ENCODE measurements at places on chromosomes 4 and X.

GRCh38 chrX:133723930-133724329, 261.5 kb downstream of the GPC3 start:
- no peak for DNase-seq

GRCh38 chr4:124846306-124846705, 133.8 kb upstream of the ANKRD50 start:
- DNase-seq = no peak

DNA sequence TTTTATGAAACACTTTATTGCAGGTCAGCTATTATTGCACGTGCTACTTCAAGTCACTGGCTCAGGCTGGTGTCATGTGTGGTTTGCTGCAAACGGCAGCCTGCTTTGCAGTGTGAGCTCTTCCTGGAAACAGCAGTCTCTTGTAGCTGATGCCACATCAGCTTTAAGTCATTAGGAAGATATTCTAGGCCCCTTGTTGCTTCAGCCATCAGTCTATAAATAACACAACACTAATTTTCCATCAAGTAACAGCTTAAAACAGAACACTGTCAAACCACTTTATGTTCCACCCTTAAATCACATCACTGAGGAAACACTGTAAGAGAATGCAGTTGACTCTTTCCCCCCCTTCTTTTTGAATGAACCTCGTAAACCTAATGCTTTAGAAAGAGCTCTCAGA, 93.8 kb downstream of the GATB start:
- DNase-seq = no peak

DNA sequence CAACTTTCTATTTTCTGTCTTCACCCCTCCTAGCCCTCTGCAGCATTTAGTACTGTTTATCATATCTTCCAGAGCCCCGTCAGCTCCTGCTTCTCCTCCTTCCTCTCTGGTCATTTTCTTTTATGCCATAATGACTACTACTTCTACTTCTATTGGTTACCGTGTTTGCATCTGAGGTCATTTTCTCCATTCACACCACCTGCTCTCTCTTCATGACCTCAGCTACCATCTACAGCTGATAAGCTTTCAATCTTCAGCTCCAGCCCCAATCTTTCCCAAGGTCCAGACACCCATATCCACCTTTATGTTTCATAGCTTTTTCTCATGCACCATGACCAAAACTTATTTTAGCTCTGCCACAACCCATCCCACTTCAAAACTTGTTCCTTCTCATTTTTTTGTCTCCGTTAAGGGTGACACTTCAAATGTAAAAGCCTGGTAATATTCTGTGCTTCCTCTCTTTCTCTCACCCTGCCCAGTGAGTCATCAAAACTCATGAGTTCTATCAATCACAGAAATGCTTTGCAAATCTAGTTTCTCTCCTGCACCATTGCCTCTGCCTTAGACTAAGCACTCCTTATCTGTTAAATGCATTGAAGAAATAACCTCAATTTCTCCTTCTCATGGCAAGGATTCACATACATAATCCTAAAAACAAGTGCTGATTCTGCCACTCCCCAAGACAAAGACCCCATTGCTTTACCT, 71.3 kb upstream of the IQCM start:
- DNase-seq = no peak

DNA sequence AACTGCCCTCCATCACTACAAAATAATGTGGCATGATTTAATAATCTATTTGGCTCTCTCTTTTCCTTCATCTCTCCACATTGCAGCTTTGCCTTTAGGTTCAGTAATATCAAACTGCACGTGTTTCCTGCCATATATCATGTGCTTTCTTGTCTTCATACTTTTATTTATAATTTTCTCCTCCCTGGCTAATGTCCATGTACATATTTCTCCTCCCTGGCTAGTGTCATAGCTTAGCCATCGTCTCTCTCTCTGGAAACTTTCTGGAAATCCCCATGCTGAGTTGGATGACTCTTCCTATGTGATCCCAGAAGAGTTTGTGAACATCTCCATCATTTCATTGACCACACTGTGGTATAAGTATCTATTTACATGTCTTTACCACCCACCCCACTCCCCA, 21.3 kb upstream of the PDGFC start:
- no peak for DNase-seq

- no peak for DNase-seq
Observed at GRCh38 chrX:133175605-133176004, 42.5 kb downstream of the TFDP3 start.

DNA sequence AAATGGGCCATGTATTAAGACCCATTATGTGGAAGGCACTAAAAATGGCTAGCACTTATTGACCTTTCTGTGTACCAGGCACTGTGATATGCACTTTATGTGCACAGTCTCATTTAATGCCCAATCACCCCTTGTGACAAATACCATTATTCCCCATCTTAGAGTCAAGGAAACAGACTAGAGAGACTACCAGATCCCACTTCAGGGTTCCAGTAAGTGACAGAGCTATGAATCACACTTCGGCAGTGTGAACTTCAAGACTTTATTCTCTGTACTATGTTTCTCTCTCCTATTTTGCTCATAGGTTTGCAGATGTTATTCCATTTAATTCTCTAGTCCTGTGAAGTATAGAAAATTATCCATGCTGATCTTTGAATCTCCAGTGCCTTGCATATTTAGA, 107.0 kb downstream of the NFKB1 start:
- no peak for DNase-seq

DNA sequence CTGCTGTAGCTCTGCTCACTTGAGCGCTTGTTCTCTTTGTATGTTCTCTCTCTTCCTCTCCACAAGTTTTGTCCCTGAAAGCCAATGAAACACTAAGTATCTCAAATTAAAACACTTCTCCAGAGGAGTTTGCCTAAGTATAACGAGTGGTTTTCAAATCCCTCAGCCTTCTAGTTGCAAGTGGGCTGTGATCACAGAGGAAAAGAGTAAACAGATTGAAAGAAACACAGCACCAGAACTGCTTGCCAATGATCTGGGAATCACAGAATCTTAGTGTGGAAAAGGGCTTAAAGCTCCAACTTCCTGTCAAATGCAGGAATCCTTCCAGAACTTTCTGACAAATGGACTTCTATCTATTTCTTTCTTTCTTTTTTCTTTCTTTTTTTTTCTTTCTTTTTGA, 4.8 kb upstream of the PRSS12 start:
- DNase-seq = no peak

DNA sequence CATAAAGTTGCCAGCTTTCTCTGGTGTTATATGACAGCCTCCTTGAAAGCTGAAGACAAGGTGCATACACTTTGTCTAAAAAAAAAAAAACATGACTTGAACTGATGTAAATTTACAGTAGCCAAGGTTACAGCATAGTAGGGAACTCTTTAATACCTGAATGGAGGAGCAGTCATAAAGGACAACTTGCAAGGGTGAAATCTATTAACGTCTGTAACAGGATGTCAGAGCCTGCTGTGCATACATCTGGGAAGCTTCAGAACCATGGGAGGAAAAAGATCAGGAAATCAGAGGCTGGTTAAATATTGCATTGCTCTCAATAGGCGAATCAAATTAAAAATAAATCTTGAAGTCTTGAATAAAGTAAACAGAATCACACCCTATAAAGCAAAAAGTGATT, 484.0 kb upstream of the CTSO start:
- no peak for DNase-seq

- no peak for DNase-seq
Observed at GRCh38 chr4:125008676-125009075, 296.1 kb upstream of the ANKRD50 start.

- no peak for DNase-seq
Observed at GRCh38 chrX:74117962-74118902, 185.7 kb upstream of the ZCCHC13 start.
